Activated naive CD4-positive, alpha-beta T cell treated with Interleukin-2 at 50 U/mL for 16 hours (primary cell): ENCODE measurements at places on chromosomes 1 and 21.

- DNase-seq: peak; percentile 21
Measured at GRCh38 chr1:52424231-52424636, 19.8 kb downstream of the PRPF38A start.

DNA sequence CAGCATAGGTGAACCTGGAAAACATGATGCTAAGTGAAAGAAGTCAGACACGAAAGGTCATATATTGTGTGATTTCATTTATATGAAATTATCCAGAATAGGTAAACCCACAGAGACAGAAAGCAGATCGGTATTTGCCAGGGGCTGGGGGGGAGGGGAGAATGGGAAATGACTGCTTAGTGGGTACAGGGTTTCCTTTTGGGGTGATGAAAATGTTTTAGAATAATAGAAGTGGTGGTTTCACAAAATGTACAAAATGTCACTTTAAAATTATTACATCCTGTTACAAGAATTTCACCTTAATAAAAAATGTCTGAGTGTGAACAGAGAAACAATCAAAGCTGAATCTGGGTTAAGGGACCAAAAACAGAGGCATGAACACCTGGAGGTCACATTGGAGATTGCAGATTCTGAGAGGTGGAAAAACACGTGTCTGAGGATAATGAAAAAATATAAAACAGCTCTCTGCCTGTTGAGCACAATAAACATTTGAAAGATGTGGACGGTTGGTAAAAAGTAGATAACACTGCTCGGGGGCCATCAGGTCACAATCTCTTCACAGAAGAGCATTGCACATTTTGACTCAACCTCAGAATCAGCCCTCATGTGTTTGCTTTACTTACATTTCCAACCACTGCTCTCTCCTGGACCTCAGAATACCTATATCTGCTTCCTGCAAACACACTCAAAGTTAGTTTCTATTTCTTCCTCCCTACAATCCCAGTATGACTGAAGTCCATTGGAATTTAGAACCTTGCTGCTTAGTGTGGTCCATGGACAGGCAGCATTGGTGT is 3.2 kb downstream of the SLAMF6 start:
- DNase-seq: peak; percentile 26

- no peak for DNase-seq
Measured at GRCh38 chr1:238443687-238444086, 553.0 kb upstream of the ZP4 start.

- DNase-seq: no peak
Measured at GRCh38 chr1:183957216-183957830, 80.2 kb downstream of the COLGALT2 start.

- DNase-seq: no peak
Measured at GRCh38 chr1:78520216-78520615, 29.4 kb downstream of the PTGFR start.

DNA sequence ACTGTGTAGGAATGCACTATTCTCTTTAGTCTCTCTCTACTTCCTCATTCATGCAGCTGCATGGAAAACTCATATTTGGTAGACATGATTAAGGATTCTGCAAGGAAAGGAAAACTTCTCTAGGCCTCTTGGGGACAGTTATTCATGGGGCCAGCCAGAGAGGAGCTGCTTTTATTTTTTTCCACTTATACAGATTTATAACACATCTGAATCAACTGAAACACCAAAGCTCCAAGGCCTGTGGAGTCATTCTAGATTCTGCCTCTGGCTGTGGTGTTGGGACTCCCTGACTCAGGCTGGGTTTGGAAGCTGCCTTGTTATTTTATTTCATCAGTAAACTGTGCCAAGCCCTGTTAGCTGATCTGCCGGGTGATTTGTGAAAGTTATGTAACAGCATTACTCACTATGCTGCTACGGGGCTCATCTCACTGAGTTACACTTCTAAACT is 83.9 kb upstream of the EDEM3 start:
- peak; percentile 7 for DNase-seq

DNA sequence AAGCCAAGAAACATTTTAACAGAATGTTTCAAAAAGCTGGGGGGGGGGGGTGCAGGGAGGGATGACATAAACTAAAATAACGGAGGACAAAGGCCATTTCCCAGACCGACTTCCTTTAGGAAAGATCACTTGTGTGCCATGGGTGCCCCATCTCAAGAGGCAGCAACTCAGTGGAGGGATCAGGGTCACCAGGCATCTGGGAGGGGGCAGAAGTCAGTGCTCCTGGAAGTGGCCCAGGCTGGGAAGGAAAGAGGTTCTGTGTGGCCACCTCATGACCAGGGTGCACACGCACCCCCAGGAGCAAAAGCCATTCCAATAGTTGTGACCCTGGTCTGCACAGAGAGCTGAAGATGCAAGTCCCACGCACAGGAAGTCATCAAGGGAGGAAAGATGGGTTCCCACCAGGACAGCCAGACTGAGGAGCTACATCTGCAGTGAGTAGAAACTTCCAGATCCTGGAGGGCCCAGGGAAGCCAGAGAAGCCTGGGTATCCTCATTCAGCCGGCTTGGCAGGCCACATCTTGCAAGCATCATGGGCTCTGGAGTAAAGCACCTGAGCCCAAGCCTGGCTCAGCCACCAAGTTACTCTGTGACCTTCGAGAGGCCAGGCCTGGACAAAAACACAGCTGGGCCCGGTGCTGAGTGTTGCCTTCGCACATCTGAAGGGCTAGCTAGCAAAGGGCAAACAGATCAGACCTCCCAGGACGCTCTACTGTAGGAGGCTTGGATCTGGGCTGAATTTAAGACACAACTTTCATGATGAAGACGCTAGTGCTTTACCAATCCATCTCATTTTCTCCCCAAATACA is 36.0 kb downstream of the NPHP4 start:
- DNase-seq: no peak

DNA sequence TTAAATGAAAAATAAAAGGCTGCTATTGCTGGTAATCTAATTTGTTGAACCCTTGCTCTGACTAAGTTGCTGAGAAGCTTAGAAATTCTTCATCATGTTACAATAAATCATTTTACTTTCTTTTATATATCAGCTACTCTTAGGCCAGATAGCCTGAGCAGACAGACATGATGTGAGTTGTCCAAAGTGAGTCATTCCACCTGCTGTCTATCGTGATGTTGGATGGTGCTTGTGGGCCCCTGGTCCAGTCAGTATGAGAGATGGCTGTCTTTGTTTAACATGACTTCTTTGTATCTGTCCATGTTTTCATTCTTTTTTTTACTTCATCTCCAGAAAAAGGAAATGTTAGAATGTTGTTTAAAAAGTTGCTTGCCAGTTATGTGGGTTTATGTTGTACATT is 188.8 kb downstream of the ADGRL2 start:
- no peak for DNase-seq

- DNase-seq: no peak
Measured at GRCh38 chr1:103563056-103563455, 8.3 kb upstream of the AMY2B start.

DNA sequence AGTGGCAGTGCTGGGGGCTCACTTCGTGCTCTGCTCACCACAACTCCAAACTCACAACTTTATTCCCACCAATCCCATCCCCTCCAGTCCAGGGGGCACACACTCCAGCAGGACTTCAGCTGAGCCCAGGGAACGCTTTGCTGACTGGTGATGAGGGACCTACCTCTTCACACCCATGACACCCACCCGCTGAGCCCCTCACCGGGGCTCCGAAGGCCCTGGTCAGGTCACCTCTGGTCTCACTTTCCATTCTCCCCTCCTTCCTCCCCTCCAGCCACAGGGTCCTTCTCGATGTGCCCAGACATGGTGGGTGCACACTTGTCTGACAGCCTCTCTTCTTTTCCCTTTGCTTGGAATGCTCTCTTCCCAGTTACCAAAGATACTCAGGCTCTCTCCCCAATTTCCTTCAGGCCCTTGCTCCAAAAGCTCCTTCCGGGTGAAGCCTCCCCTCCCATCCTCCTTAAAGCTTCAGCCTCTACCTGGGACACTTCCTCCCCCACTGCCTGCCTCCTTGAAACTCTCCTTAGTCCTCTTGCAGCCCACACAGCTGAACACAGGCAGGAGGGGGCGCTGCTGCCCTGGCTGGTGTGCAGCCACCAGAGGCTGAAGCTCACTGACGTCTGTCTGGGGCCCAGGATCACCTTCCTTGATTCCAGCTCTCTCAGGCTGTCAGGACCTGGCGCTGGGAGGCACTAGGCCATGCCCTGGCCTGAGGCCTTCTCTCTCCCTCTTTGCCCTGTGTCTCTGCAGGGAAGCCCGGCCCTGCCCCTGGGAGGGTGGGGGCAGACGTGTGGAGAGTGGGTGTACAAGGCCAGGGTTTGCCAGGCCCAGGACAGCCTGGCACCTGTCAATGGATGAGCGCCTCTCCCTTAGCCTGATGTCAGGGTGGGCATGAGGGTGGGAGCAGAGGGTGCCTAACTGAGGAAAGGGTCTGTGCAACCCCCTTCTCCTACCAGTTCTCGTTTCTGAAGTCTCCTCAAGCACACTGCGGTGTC is 1.6 kb downstream of the KCNE1 start:
- peak; percentile 54 for DNase-seq
